ENCODE measurements at places on chromosomes 3 and 15.

DNA sequence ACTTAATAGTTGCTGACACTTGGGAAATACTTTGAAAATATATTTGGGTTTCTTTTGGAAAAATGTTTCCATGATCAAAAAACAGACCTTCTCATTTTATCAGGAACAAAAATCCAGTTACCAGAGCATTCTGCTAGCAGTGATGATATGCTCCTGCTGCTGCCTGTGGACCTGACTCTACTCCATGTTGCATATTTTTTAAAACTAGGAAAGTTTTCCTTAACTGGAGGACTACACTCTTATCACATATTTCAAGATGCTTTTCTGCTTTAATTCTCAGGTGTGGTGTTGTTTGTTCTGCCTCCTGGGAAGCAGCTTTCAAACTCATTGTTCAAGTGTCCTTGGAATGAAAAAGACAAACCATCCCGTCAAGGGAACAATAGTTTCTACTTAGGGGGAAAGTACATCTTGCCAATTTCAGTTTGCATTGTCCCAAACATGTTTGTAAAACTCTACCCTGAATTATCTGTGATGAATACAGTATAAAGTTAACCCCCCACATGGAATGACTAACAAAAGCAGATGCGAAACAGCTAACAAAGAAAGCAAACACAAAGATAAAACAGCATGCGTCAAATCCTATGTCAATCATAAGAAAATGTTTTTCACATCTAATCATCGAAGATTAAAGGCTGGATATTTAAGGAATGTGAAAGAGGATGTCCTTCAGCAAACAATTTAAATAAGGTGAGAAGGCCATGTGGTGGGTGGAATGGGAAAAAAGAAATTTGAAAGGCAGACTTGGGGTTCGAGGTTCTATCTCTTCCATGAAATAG lies 40.1 kb upstream of the PSMD6 start:
- DNase-seq: no peak

DNA sequence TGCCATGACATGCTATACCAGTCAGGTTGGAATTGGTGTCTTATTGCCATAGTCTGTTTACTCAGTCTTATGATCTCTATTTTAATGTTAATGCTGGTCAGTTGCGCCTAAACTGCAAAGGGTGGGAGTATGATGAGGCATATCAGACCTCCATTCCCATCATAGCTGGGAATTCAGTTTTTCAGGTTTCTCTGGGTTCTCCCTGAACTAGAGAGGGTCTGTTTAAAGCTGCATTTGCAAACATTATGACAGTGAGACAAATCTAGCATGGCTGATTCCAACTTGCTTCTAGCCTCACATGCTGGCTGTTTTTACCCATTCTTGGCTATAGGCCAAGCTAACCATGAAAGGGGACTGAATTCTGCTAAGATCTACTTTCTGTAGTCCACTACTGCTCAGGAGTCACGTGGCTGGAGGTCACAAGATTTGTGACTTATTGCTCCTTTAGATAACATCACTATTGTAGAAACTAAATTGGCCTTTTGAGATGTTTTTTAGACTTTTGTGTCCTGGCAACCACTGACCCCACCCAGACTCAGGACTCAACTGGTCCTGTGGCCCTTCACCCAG lies 96.5 kb downstream of the TGFBR2 start:
- no peak for DNase-seq

GRCh38 chr15:70266412-70267121 lies 168.8 kb upstream of the TLE3 start:
- no peak for DNase-seq

DNA sequence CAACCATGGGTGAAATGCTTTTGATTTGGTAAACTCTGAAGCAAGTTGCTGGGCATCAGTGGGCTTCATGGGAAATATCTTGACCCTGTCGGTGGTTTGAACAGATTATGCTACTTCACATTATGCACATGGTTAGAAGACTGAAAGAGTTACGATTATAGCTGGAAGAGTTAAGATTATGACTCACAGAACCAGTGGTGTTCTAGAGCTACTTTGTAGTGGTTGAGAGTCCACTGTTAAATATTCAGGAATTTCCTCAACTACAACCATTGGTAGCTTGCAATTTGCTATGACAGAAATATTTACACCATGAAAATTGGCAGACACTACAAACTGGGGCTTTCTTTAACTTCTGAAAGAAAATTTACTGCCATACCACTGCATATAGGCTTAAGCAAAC lies 99.3 kb downstream of the GADL1 start:
- no peak for DNase-seq

- no peak for DNase-seq
Observed at GRCh38 chr15:39118510-39118909, 462.4 kb upstream of the THBS1 start.

- no peak for DNase-seq
Observed at GRCh38 chr15:33204926-33205325, 10.4 kb upstream of the FMN1 start.
